ENCODE measurements at places on chromosomes 2 and 18.

GRCh38 chr2:128376241-128377041 is 57.8 kb upstream of the HS6ST1 start:
- no peak for DNase-seq

- DNase-seq, result no peak
These were observed 165.7 kb downstream of the TWIST2 start for GRCh38 chr2:239013678-239013976.

GRCh38 chr2:25041307-25041927 is 459 bp upstream of the EFR3B start:
- peak; percentile 42 for DNase-seq

- DNase-seq, result no peak
These were observed 119.4 kb upstream of the CTDP1 start for GRCh38 chr18:79560042-79560860.

DNA sequence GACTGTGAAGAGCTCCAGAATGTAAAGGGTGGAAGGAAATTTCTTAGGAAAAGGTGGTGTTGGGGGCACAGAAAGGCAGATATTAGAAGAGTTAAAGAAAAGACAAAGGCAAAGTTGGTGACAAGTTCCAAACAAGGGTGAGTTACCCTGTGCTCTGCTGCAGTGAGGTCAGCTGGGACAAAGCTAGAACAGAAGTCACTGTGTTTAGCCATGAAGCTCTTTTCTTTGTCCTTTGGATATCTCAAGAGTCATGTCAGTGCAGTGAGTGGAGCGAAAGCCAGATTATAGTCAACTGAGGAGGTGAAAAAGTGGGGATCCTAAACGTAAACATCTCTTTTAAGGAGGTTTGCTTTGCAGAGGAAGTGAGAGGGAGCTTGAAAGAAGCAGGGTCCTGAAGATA is 187.8 kb upstream of the ALPP start:
- DNase-seq, result no peak

- peak; percentile 97 for DNase-seq
These were observed at the start of gene MBD1 for GRCh38 chr18:50281295-50281971. Gene MBD1, minus strand, starts transcription at chr18:50281523. Its CDS starts 1,531 bp downstream, at chr18:50279992.

GRCh38 chr2:157792335-157793052 is 83.6 kb downstream of the ACVR1 start:
- DNase-seq, result no peak

DNA sequence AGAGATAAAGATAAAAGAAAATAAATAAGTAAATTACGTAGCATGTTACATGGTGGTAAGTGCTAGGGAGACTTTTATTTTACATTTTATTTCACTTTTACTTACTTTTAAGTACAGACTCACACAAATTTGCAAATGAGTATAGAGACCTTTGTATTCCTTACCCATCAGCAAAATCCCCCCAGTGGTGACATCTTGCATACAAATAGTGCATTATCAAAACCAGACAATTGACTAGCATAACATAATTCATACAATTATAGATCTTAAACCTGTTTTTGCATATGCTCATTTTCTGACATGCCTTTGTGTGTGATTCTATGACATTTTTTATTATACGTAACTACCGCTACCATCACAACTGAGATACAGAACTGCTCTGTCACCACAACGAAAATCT is 1099.4 kb downstream of the DPP10 start:
- DNase-seq, result no peak

Data from activated CD4-positive, alpha-beta T cell treated with anti-CD3 and anti-CD28 coated beads for 48 hours (primary cell).